SW 1271 (cell line): ENCODE measurements at places on chromosomes 1 and 21.
A peak's percentile ranks its signal among the peaks of the same experiment; 100 is the strongest.

- no peak for DNase-seq
These were observed 464.5 kb upstream of the RGS18 start for GRCh38 chr1:191693797-191694196.

GRCh38 chr1:181493885-181494284 is 10.6 kb downstream of the CACNA1E start:
- no peak for DNase-seq

DNA sequence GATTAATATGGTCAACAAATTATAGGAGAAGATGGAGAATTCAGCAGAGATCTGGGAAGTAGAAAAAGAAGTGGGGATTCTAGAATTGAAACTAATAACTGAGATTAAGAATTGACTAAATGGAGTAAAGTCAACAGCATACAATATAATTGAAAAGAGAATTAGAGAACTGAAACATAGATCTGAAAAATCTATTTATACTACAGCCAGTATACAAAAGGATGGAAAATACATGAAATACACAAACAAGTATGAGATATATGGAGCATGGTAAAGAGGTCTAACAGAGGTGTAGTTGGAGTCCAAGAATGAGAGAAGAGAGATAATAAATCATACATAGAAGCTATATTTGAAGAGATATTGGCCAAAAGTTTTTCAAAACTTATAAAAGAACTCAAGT is 235.2 kb downstream of the FGGY start:
- DNase-seq: no peak

DNA sequence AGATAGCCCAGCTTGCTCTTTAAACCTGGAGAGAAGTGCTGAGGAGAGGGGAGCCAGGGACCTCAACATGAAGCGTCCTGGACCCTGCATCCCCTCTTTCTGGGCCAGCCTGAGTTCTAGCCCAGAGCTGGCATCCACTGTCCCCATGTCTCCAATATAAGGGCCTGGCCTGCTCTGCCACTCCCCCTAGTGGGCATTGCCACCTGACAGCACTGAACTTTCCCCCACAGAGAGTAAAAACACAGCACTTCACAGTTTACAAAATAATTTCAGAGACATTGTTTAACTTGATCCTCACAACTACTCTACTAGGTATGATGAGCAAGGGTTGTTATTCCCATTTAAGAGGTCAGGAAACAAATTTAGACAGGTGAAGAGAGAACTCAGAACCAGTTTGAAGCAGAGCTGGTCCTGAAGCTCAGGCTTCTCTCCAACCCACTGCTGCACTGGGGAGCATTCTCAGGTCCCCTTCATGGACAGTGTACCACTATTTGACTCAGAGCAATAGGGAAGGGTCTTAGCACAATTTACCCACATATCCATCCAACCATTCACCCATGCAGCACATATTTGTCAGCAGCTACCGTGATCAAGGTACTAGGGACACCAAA is 151.2 kb downstream of the DMRTA2 start:
- DNase-seq: peak; percentile 36
